ENCODE measurements at places on chromosomes 2 and 18.

GRCh38 chr2:46569766-46570165 is 90.4 kb downstream of the TMEM247 start:
- no peak for DNase-seq

DNA sequence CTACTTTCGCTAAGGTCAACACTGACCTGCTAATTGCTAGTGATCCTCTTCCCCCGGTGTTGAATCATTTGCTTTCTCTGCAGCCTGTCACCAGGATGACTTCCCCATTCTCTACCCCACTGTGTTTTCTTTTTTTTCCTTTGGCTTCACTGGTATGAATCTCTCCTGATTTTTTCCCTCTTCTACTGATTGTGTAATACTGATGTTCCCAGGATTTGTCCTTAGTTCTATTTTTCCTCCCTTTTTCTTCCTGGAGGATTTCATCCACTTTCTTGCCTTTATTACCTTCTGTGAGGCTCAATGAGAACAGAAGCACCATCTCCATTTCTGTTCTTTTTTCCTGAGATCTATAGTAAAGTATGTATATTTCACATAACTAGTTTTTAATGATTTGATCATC is 14.1 kb upstream of the MSH2 start:
- no peak for DNase-seq

- DNase-seq = peak; percentile 87
These were observed 43.4 kb upstream of the SMAD7 start for GRCh38 chr18:48994044-48994651.

- DNase-seq = no peak
These were observed 818.6 kb upstream of the RAB6C start for GRCh38 chr2:129160879-129161278.

DNA sequence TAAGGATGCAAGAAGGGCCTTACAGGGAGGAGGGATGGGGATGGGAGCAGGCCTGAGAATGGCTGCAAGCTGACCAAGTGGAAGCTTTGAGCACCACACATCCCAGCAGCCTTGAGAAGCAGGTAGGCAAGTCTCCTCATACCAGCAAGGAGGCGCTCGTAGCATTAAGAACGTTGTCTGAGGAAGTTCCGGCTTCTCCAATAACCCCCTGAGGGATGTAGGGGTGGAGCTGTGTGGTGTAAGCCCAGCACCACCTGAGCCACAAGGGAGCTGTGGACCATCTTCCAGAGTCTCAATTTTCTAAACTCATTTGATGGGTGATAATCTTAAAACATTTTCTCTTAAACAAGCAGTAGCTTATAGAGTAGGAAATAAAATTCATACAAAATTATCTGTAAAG is 50.6 kb downstream of the ST3GAL5 start:
- no peak for DNase-seq
